Stimulated activated CD8-positive, alpha-beta memory T cell treated with anti-CD3 and anti-CD28 coated beads, Interleukin-2, amount 100 ng/mL, for 1 hour (primary cell): ENCODE measurements at places on chromosomes 1 and 21.

DNA sequence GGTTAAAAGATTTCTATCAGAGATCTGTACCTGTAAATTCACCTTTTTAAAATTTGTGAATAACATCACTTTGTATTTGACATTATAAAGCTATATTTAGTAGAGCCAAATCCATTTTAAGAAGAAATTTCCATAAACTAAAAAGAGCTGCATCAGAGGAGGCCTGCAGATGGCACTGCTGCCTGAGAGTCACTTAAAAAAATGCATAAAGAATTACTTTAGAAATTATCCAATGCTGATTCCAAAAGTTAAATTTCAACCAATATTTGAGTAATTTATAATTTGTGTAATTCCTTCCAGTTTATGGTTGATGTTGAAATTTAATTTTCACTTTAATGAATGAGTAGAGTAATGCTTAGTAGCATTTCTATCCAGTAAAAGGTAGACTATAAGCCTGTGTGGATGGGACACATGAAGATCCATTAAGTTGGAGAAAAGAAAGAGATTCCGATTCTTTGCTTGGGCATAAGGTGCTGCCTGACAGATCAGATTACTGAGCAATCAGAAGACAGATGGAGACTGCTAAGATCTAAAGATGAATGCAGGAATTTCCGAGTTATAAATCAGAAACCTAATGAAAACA, 20.7 kb upstream of the RPE65 start:
- no peak for DNase-seq

DNA sequence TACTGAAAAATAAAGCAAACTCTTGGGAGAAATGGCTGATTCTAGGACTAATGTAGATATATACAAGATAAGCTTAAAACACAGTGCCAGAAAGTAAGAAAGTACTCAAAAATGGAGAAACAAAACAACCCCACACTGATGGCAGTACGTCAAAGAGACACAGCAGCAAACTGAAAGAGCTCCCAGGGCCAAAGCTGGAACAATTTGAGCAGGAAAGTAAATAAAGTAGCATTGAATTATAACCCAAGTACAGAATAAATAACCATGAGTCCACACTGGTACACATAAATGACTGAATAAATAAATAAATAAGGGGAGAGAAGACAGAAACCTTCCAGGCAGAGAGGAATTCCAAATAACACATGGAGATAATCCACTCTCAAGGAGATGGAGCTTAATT, 120.9 kb downstream of the GLUL start:
- DNase-seq, result no peak

DNA sequence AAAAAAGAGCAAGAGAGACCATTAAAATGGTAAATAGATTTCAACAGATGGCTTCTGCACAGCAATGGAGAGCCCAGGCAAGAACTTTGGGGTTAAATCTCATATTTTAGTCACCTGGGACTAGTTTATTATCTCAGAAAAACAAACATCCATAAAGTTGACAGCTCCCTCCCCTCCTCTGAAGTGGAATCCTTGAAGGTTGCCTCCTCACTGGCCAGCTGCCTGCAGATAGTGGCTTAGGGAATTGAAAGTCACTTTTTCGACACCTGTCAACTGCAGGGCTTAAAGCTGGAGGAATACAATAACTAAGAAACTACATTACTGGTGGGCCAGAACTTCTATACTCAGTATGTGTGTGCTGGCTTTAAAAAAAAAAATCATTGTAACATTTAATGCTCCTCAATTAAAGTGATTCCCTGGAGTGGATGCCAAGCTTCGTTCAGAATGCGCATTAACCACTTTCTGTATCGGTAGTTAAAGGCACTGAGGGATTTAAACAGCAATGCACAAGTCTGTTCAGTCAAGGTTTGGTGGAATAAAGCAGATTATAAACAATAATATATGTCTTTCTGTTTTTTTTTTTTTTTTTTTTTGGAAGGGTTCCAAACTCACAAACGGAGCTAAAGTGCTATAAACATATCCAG, 52.5 kb downstream of the LHX4 start:
- DNase-seq, result no peak

DNA sequence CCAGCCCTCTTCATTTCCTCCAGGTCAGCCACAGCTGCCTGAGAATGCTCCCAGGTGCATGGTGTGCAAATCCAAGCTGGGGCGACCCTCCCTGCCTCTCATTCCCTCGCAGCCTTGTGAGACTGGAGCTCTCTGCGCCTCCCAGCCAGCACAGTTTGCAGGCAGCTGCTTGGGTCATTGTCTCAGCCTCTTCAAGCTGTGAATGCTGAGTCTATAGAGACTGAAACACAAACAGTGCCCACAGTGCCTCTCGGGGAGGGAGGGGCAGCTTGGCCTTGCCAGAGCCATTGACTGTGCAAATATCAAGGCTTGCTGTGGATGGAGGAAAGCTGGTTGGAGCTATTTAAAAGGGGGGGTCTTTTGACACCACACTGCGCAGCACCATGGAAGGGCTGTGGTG, 10.6 kb downstream of the PLXNA2 start:
- DNase-seq, result no peak

GRCh38 chr1:237327061-237327460, 285.1 kb downstream of the RYR2 start:
- no peak for DNase-seq

- no peak for DNase-seq
Measured at GRCh38 chr1:2540816-2541492, 10.9 kb upstream of the HES5 start.

- no peak for DNase-seq
Measured at GRCh38 chr21:41681939-41682718, 84.7 kb downstream of the RIPK4 start.

GRCh38 chr1:16260814-16261213, 23.8 kb upstream of the CPLANE2 start:
- no peak for DNase-seq

GRCh38 chr1:30196457-30196856, 526.9 kb downstream of the MATN1 start:
- no peak for DNase-seq

DNA sequence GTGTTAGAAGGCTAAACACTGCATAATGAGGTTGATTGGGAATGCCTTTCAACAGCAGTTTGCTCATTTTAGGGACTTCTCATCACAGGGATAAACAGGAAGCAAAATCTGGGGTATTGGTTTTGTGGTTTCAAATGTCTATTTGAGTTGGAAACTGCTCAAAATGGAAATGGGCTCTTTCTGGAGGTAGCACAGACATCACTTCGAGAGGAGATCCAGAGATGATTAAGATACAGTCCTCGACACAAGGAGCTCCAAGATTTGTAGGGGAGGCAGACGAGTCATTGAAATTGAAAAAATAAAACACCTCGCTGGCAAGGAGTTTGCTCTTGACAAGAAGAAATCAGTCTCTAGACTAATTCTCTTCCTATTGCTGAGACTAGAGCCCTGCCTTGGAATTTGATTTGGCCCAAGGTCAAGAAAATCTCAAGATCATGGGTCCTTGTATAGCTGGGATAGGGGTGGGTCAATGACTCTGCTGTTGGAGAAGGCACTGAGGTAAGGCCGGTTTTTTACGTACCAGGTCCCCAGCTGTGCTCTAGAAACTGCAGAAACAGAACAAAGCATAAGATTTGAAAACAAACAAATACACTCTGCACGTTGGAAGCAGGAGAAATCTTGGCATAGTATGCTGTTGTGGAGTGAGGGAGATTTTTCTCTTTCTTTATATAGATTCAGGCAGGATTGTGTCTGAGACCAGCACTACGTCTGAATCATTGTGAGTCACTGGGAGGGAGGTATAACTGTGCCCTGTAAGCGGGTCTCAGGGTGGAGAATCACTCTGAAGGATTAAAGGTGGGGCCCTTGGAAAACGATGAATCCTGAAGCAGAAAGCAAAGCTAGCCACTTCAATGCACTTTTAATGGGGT, 17.7 kb upstream of the KLHDC8A start:
- no peak for DNase-seq

GRCh38 chr1:35120458-35121133, 41.4 kb downstream of the ZMYM1 start:
- no peak for DNase-seq

DNA sequence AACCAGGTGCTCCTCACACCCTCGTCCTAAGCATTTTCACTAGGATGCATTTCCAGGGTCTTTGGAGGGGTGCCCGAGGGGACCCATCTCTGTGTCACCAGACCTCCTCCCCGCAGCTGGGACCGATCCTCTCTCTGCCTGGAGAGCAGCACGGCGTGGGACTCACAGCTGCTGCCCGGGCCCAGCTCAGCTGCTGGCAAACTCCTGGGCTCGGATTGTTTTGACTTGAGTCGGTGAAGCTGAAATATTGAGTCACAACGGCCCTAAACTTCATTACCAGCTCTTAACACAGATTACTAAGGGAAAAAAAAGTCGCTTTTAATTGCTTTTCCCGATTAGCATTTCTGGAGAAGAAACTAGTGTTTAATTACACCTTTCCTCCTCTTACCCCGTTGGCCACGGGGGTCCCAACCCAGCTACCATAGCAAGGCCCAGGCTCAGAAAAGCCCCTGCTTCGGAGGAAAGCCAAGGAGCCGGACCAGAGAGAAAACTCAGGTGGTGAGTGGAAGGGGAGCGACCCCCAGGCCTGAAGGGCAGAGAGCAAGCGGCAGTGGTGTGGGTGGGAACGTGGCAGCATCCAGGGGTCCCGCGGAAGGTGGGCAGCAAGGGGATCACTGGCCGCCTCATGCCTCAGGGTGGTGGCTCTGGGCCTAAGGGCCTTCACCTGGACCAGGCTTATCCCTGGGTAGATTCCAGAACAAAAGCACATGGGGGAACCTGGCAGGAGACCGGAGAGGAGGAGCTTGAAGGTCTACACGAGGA, 41.7 kb downstream of the CASZ1 start:
- no peak for DNase-seq

GRCh38 chr1:229119876-229120275, 151.0 kb upstream of the RAB4A start:
- no peak for DNase-seq

- no peak for DNase-seq
Measured at GRCh38 chr1:229139331-229140118, 131.4 kb upstream of the RAB4A start.

- DNase-seq, result no peak
Measured at GRCh38 chr1:24086466-24086865, 25.5 kb downstream of the MYOM3 start.

GRCh38 chr1:235298758-235299157, 29.2 kb downstream of the ARID4B start:
- DNase-seq, result no peak

DNA sequence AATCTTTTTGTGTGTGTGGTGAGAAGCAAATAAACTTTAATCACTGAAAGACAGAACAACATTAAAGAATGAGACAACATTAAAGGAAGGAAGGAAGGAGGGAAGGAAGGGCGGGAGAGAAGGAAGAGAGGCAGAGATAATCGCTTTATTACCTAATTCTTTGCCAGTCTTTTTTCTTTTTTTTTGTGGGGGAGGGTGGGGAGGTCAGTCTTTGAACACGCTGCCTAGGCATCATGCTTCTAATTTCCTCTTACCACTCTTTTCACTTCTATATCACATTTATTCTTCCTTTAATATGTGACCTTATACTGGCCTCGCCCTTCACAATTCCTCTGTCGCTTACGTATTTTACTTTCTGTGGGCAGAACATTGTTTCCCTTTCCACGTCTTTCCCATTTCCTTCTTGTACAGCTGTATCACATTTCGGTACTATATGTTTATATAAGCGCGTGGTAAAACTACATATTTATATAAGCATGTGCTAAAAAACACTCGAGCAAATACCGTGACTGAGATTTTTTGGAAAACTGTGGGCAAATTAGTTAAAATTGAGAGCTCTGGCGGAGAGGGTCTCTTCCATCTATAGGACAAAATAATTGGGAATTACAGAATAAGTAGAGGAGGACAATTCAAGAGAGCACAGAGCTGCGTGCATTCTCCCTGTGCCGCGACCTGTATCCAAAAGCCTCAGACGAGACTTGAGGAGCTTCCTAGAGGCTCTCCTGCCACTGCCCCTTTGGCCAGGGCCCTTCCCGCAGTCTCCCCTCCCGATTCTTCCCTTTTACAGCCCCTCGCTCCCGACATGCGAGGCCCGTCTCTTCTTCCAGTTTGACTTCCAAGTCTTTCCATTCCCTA, 823 bp upstream of the PRKAA2 start:
- no peak for DNase-seq

DNA sequence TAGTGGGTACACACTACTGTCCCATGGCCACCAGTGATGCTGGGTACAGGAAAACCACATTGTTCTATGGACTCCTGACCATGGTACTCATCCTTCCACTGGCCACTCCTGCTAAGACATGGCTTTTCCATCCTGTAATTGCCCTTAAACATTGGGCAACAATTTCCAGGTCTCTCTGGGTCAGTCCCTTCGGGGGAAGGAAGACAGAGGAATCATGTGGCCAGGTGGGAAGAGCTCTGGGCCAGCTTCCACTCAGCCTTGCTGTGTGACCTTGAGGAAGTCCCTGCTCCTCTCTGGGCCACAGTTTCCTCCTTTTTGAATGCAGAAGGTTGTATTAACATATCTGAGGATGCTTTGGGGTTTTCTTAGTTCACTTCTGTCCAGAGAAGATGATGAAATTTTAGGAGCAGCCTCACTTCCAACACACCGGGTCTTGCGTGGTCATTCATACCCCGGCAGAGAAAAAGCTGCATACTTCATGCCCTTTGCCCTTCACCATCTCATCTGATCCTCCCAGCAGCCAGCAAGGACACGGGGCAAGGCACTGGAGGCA, 50.8 kb downstream of the SRRM1 start:
- DNase-seq, result no peak

- no peak for DNase-seq
Measured at GRCh38 chr21:38469642-38470041, 28.6 kb downstream of the ERG start.

GRCh38 chr21:27269644-27270043, 302.8 kb upstream of the ADAMTS5 start:
- DNase-seq, result no peak

GRCh38 chr1:50930193-50930592, 29.9 kb downstream of the FAF1 start:
- no peak for DNase-seq

DNA sequence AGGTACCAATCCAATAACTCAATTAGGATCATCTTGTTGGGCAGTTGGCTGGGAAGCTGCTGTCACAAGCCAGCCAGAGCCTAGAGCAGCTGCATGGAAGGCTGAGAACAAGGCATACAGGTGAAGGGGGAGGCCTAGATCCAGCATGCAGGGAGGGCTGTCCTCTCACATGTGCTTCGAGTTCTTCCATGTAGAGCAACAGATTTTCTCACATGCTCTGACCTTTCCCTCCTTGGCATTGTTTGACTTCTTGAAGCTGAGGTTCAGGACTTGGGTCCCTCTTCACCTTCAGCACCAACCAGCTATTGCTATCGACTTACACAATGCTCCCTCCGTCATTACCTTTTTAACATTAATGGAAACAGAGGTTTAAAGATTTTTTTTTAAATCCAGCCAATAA, 257.7 kb downstream of the ATG4C start:
- no peak for DNase-seq

DNA sequence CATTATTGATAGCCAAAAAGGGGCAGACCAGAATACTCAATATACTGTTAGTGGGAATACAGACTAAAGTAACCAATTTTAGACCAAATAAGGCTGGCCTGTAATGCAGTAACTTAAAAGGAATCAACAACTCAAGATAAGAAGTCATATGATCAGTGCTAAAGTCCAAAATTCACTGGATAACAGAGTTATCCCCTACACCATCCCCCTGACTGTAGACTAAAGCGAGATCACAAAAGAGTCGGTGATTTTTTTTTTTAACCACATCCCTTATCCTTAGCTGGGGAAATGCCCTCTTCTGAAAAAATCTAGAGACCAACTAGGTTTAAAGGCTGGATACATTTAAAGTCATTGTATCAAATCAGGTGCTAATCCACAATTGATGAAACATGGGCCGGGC, 7.7 kb downstream of the UBR4 start:
- no peak for DNase-seq
